NCI-H345 (cell line): ENCODE measurements at places on chromosomes 7 and 10.

GRCh38 chr7:36736899-36737211, 12.6 kb upstream of the AOAH start:
- no peak for DNase-seq

GRCh38 chr10:131198843-131199242, 112.7 kb downstream of the TCERG1L start:
- no peak for DNase-seq

- peak; percentile 24 for DNase-seq
Measured at GRCh38 chr10:101644002-101644401, 51.0 kb downstream of the FBXW4 start.

GRCh38 chr7:141950806-141951205, 4.0 kb upstream of the CLEC5A start:
- DNase-seq, result no peak

DNA sequence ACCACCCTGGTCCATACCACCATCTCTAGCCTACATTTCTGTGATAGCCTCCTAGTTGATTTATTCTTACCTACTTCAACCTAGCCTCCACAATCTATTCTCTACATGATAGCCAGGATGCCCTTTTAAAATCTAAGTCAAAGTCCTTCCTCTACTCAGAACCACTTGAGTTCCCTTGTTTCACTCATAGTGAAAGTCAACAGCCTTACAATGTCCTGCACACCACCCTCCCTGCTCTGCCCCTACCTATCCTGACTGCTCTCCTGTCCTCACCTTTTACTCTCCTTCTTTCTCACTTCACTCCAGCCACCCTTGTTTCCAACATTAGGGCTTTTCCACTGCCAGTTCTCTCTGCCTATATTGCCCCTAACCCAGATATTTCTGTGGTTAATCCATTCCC, 146.7 kb downstream of the GRM3 start:
- DNase-seq, result no peak

- no peak for DNase-seq
Measured at GRCh38 chr7:25350041-25350440, 121.8 kb upstream of the NPVF start.
